RPMI7951 (cell line): ENCODE measurements at places on chromosomes 7 and 10. TPM values are rescaled to one million over a fixed set of nuclear protein-coding genes. Genes with fewer than 3 reads are reported as not detected.

Gene ATRNL1
- total RNA-seq: 0.12 and 0.39 TPM in 2 replicates

Gene TMEM225B
- total RNA-seq: 0.72 TPM in 1 of 2 replicates, not detected in the other

Gene LRRC18
- total RNA-seq: not detected in 2 replicates

Gene WEE2
- total RNA-seq: not detected in 2 replicates

GRCh38 chr10:70743430-70743788 is 41.8 kb downstream of the TBATA start:
- DNase-seq: no peak

DNA sequence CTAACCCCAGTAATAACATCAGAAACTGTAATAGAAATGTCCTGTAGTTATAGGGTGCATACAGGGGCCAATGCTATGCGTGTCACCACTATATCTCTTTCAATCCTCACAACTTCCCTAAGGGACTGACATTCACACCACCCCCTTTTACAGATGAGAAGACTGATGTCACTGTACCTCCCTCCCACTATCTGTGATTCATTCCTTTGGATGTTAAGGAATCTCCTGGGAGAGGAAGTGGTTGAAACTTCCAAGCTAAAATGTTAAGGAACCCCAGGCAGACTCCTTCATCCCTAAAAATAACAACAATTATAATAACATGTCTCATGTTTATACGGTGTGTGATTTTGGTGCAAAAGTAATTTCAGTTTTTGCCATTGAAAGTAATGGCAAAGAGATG is 5.4 kb downstream of the COL13A1 start:
- DNase-seq: peak; percentile 87

DNA sequence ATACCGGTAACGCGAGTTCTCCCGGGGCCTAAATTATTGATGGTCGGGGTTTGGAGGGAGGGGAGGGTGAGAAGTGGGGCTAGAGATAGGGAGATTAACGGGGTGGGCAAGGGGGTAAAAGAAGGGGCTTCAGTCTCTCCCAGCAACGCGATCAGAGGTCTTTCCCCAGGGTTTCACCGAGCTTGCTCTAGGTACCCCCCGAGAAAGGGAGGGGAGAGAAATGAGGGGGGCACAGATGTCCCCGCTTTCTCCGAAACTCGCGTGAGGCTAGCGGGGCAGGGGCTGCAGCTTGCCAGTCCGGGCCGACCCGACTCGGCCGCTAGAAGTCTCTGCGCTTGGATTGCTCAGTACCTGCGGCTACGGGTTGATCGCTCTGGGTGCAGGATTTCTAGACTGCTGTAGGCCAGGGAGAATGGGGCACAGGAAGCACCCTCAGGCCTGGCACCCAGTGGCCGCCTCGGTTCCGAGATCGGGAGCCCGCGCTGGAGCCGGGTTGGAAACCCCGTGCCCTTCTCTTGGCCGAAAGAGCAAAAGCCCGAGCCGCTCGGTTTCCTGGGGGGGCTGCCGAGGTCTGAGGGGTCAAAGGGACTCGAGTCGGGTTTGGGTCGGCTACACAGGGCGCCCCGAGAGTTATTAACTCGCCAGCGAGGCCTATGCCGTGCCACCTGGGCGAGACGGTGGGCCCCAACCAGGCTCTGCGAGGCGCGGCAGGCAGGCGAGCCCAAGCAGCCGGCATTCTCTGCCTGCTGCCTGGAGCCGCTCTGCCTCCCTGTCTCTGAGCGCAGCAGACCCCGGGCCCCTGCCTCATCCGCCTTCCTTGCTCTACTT is 3.1 kb downstream of the PAX2 start:
- DNase-seq: no peak

- DNase-seq: no peak
Observed at GRCh38 chr10:94131885-94132284, 138.2 kb downstream of the PLCE1 start.

DNA sequence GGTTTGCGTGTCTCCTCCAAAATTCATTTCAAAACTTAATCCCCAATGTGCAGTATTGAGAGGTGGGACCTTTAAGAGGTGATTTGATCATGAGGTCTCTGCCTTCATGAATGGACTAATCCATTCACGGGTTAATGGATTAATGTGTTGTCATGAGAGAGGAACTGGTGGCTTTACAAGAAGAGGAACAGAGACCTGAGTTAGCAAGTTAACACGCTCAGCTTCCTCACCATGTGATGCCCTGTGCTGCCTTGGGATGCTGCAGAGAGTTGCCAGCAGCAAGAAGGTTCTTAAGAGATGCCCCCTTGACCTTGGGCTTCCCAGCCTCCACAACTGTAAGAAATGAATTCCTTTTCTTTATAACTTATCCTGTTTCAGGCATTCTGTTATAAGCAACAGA is 3.7 kb upstream of the TCTN3 start:
- DNase-seq: no peak

DNA sequence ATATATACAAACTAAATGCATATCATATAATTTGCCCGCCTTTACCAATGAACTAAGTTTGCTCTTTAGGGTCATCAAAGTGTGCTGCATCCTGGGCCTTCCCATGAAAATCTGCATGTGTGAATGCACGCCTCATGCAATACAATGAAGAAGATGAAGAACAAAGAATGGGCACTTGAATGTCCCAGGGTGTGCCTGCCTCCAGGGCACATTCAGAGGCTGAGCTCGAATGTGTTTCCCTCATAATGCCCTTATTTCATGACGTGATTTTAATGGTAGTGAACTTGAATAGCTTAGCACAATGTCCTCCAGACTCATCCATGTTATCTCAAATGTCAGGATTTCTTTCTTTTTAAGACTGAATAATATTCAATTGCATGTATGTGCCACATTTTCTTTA is 824.9 kb downstream of the TNS3 start:
- no peak for DNase-seq

GRCh38 chr10:33363106-33363505 is 28.6 kb upstream of the NRP1 start:
- peak; percentile 40 for DNase-seq

DNA sequence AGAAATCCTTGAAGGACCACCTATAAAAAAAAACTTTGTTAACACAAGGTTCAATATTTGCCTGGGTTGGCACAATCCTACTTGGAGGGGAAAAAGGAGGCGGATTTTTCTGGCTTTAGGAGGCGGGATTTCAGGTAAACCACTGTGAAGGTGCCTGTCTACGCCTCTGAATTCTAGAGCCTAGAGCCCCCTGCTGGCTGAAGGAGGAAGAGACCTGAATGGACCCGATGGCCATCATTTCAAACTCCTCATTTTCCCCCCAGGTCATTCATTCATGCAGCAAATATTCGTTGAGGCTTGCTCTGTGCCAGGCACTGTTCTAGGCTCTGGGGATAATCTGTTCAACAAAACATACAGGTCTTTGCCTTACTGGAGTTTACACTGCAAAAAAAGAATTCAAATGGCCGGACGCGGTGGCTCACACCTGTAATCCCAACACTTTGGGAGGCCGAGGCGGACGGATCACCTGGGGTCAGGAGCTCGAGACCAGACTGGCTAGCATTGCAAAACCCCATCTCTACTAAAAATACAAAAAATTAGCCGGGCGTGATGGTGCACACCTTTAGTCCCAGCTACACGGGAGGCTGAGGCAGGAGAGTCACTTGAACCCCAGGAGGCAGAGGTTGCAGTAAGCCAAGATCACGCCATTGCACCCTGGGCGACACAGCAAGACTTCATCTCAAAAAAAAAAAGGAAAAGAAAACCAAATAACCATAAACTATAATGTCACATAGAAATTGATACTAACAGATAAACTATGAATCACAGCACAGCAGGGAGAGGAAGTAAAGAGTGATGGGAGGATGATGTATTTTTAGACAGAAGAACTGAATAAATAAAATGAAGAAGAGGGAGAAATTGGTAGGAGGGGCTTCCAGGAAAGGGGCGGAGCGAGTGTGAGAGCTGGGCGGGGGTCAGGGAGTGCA is 90.1 kb upstream of the NFE2L3 start:
- peak; percentile 50 for DNase-seq

GRCh38 chr10:35792291-35792690 is 150.2 kb upstream of the FZD8 start:
- peak; percentile 77 for DNase-seq

GRCh38 chr7:81414411-81414810 is 355.4 kb downstream of the HGF start:
- no peak for DNase-seq

- DNase-seq: no peak
Observed at GRCh38 chr10:36452851-36453250, 672.5 kb upstream of the ANKRD30A start.

- DNase-seq: no peak
Observed at GRCh38 chr7:24911213-24911603, 68.8 kb downstream of the OSBPL3 start.

DNA sequence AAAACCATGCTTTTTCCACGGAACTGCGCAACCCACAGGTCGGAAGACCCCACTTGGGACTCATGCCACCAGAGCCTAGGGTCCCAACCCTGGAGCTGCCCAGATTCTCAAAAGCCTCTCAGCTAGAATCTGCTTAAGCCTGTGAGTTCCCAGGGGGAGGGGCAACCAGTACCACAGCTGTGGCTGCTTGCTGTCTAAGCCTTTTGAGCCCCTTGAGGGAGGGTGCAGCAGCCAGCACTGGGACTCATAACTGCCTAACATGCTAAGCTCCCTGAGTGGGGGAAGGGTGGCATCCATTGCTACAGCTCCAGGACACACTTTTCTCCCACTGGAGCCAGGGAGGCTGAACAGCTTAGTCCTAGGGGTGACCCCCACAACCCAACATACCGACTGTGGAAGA is 485.6 kb upstream of the GRM3 start:
- DNase-seq: no peak

DNA sequence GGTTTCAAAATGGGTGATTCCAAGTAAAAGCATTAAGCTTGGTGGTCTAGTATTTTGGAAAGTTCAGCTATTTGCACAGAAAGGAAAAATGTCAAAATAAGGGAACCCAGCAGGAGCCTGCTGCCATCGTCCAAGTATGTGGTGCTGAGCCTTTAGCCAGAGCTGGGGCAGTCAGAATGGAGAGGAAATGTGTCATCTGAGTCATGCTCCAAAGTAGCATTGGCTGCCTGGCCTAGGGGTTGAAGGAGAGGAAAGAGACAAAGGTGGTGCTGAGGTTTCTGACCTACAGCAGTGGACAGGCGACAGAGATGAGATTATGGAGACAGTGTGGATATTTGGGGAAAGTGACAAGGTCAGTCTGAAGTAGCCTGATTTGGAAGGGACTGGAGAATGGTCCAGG is 103.9 kb downstream of the PLCE1 start:
- DNase-seq: no peak

DNA sequence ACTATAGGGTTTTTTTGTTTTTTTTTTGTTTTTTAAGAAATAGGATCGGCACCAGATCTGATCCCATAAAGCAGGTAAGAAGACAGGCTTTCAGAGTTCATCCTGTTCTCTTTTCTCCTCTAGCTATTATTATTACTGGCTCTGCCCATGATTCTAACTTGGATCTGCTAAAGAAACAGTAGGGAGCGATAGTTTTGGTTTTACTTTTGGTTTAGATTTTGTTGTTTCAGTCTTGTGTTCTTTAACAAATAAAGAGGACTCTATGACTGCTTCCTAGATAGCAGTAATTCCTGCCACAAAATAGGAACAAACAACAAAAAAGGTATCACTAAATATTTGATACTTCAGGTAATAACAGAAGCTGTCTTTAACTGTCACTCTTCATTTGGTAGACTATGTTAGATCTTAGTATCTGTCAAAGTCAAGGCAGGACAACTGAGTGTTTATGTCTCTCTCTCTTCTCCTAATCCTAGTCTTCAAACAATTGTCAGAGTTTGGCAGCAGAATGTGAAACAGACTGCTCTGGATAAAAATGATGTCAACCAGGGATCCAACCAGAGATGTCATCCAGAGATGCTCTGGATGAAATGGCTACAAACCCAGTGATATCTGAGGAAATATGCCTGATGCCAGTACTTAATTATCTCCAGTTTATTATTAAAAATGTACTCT is 99.8 kb downstream of the KMT2C start:
- no peak for DNase-seq
